Ureter (tissue), 1 donor: ENCODE measurements at places on chromosomes 6 and 20. TPM values are rescaled to one million over a fixed set of nuclear protein-coding genes. Genes with fewer than 3 reads are reported as not detected.

DNA sequence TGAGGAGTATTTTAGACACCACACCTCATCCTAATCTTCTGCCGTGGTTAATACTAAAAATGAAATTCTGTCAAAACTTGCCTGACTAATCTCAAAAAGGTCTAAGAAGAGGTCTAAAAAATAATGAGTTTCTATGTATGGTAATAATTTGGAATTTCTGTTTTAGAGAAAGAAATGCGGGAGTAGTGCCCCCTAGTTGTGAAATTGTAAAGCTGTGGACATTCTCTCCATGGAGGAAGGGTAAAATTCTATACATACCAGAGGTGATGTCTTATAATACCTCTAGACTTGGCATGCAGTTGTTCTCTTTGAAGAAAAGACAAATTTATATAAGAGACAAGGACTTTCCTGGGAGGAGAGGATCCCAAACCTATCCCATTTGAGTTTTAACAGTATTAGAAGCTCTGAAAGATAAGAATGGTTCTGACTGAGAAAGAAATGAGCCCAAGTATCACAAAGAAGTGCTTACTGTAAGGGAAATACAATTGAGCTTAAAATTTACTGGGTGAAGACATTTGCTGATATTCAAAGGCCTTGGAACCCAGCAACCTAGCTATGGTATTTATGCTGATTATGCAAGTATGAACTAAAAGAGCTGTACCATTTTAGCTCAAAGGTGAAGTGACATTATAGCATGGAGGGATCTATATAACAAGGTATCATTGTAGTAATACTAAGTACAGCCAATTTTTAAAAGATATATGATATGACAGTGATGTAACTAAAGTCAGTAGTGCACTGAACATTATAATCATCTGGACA lies 5.1 kb upstream of the EPHA7 start:
- DNase-seq, result no peak

DNA sequence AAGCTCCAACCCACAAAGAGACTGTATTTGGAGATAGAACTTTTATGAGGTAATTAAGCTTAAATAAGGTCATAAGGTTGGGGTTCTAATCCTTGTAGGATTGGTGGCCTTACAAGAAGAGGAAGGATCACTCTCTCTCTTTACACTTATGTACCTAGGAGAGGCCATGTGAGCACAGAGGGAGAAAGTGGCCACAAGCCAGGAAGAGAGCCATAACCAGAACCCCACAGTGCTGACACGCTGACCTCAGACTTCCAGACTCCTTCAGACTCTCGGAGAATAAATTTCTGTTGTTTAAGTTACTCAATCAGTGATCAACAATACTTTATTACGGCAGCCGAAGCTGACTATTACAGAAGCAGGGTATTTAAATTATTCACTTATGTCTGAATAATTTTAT lies 430.5 kb upstream of the EPHA7 start:
- DNase-seq, result no peak

DNA sequence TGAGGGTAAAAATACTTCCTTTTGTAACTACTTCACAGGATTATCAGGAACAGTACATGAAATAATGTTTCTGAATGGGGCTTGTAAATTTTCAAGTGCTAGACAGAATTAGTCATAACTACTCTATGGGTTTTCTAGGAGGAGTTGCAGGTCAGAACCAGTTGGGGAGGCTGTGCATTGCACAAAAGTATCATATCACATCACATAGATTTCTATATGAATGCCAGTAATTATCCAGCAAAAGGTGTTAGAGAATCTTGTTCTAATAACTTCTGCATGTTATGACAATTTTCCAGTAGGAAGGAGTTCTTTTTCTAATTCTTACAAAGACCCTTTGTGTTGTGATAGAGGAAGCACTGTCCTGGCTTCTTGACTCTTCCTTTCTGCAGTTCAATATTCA lies 551.6 kb downstream of the COL12A1 start:
- DNase-seq, result no peak

PPP2R5D gene
- 24.7 TPM for total RNA-seq
